Foreskin fibroblast (primary cell): ENCODE measurements at places on chromosomes 7 and 10.

- no peak for DNase-seq
Observed at GRCh38 chr7:1703871-1704810, 34.1 kb downstream of the ELFN1 start.

GRCh38 chr10:95493862-95494261, 67.3 kb downstream of the SORBS1 start:
- DNase-seq = no peak

DNA sequence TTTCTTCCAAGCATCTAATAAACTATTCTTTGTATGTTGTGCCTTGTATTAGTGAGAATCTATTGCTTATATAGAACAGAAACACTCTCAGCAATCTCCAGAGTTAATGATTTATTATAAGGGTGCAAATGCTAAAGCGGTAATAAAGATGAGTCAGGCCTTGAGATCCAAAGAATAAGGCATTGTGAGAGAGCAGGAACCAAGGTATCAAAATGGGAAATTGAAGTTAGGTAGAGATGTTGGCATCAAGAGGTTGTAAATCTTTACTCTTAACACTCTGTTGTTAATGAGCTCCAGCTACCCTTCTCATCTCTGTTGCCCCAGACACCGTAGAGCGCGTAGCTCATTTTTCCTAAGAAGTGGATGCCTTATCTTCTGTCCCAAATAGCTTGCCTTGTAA, 375.2 kb downstream of the ARL4A start:
- no peak for DNase-seq

- peak; percentile 45 for DNase-seq
Observed at GRCh38 chr7:74480861-74481417, 27.2 kb downstream of the GTF2IRD1 start.

DNA sequence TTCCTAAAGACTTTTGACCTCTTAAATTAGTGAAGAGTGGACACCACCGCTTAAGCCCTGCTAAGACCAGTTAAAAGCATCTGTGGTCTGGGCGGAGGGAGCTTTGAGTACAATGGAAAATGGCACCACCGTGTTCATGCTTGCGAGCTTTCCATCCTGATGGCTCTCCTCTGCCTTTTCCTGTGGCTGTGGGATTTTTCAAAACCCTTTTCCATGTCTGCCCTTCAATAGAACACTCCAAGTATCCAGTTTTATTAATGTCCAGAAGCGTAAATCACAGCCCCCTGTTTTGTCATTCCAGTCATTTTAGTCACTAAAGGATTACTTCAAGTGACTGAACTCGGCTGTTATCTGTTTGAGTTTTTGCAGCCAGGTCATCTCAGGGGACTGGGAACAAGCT, 181.8 kb downstream of the MGMT start:
- DNase-seq = no peak

GRCh38 chr7:28442540-28443420, 30.5 kb downstream of the CREB5 start:
- DNase-seq = no peak

DNA sequence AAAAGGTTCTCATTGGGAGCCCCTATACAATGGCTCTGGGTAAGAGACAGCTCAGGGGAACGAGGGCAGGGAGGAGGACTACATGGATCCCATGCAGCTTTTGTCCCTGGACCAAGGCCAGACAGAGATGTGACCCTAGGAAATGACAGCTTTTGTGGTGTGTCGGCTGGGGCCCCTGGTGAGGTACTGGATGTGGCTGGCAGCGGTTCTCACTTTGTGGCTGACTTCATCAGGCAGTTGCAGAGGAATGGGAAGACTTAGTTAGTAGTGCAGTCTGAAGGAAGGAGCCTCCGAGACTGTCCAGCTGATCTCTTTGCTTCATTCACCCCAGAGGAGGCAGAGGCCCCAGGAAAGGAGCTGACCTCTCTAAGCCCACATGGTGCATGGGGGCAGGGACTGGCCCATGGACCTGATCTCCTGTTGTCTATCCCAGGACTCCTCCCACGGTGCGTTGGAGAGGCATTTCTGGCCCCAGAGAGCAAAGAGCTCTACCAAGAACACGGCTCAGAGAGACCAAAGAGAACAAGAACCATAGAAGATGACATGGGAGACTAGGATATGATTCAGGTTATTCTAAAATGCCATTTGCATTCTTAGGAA, 202.9 kb downstream of the RPS24 start:
- DNase-seq = no peak

- DNase-seq = peak; percentile 58
Observed at GRCh38 chr10:89221919-89222318, 14.8 kb upstream of the CH25H start.

DNA sequence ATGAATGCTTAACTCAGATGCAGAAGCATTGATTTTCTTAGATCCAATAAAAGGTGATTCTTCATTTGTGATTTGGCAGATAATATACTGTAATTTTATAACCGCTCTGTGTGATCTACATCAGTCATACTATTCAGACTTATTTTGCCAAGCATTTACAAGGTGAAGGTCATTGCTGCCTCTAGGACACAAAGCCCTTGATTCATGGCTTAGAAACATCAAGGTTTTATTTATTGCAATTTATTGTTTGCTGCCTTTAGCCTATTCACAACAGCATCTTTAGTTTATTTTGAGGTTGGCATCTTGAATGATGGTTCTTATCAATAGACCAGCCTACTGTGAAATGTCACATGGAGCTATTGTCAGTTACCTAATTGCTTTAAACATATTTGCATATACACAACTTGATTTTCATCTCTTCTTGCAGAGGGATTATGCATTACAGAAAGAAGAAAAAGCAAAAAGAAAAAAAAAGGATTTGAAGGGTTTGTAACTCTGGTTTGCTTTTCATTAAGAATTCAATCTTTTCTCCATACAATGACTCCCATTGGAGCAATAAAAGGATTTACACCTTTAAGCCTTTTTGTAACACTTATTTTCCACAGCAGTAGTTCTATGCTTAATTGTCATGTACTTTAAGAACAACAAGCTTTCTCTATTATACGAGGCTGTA, 1371.6 kb upstream of the CELF2 start:
- DNase-seq = no peak
